ENCODE measurements at places on chromosomes 1 and 21.

- DNase-seq = no peak
Observed at GRCh38 chr1:182080040-182080439, 18.5 kb upstream of the ZNF648 start.

GRCh38 chr1:95168761-95169351 is 51.7 kb downstream of the TLCD4 start:
- no peak for DNase-seq

GRCh38 chr1:205259324-205259832 is 31.6 kb downstream of the TMCC2 start:
- DNase-seq = no peak

GRCh38 chr1:100290291-100290690 is 24.3 kb downstream of the RTCA start:
- DNase-seq = no peak
